ENCODE measurements at places on chromosomes 4 and X.

- DNase-seq, result no peak
Observed at GRCh38 chr4:40782876-40783275, 33.1 kb downstream of the NSUN7 start.

GRCh38 chr4:165312506-165312905, 15.0 kb upstream of the MSMO1 start:
- DNase-seq, result no peak

- no peak for DNase-seq
Observed at GRCh38 chrX:153651540-153652079, 4.6 kb downstream of the DUSP9 start.

GRCh38 chrX:25011589-25012432, 4.0 kb downstream of the ARX start:
- DNase-seq, result no peak

- DNase-seq, result no peak
Observed at GRCh38 chrX:1507511-1508463, 29.2 kb downstream of the P2RY8 start.

GRCh38 chrX:22063284-22063683, 31.2 kb downstream of the PHEX start:
- no peak for DNase-seq

DNA sequence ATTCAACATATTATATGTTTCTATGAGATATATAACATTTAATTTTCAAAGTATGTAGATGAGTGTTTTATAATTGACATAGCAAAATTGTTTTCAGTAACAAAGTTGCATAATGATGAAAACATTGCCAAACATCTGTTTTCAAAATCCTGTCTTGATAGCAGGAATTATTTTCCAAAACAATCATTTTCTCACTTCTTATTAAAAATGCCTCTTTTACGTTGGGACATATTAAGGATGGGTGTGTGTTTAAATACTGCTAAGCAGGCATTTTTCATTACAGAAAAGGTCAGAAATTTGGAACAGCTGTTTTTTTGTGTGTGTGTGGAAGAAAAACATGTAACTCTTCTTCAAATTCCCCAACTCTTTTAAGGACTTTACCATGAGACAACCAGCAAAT, 452.0 kb downstream of the SPRY1 start:
- DNase-seq, result no peak

GRCh38 chrX:69093960-69094871, 71.0 kb downstream of the PJA1 start:
- DNase-seq, result peak; percentile 21

- DNase-seq, result no peak
Observed at GRCh38 chr4:175252642-175253041, 334.5 kb downstream of the ADAM29 start.

- no peak for DNase-seq
Observed at GRCh38 chr4:14254252-14254651, 626.7 kb upstream of the BOD1L1 start.

- DNase-seq, result no peak
Observed at GRCh38 chrX:78199851-78200250, 60.4 kb upstream of the TAF9B start.

DNA sequence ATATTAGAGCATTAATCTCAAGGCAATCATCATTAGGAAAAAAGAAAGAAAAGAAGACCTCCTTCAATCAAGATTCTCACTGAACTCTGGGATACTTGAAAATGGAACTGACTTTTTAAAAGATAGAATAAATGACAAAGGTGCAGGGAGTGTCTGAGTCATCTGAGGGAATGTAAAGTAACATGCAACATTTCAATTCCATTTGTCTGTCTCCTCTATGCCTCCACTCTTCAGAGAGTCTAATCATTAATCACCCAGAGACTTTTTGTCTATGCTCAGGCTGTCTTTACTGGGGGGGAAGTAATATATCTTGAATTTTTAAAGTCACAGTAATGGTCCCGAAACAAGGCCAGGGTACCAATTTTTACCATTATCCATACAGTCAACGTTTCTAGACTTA, 55.0 kb upstream of the PACRGL start:
- no peak for DNase-seq

GRCh38 chrX:123923211-123923610, 38.3 kb upstream of the STAG2 start:
- no peak for DNase-seq

DNA sequence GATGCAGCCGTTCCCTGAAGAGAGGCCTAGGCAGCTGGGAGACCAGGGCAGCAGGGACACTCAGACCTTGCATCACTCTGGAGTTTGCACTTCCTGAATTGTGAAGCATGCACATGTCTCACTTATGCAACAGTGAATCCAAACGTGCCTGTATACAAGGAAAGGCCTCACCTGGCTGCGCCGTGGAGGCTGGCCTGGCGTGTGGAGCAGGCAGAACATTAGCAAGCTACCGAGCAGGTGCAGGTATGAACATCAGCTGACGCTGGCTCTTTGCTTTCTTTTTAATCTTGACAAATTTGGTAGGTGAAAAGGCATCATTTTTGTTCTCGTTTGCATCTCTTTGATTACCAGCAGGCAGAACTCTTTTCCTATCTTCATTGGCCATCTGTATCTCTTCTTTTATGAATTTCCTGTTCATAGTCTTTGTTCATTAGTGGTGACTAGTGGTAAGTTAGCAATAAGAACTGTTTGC, 37.1 kb upstream of the IRAK1 start:
- no peak for DNase-seq

GRCh38 chrX:115583496-115584004, 22.6 kb downstream of the PLS3 start:
- no peak for DNase-seq

DNA sequence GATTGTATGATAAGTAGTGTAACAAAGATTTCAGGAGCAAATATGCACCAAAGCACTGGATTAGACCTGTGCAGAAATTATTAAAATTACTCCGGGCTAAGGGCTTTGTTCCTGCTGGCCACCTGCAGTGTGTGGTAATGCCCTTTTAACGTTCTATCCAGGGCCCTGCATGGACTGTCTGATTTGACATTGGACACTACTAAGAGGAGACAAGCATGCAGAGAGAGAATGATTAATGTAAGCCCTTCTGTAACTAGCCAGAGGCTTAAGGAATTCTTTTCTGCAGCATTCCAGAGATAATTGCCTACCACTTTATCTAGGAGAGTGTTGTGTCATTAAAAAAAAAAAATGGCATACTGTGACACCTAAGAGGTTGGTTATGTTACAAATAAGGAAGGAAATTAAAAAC, 117.0 kb downstream of the PCDH7 start:
- no peak for DNase-seq

- DNase-seq, result no peak
Observed at GRCh38 chr4:145791988-145792387, 112.0 kb downstream of the C4orf51 start.

GRCh38 chr4:182421753-182422152, 178.6 kb downstream of the TENM3 start:
- no peak for DNase-seq

DNA sequence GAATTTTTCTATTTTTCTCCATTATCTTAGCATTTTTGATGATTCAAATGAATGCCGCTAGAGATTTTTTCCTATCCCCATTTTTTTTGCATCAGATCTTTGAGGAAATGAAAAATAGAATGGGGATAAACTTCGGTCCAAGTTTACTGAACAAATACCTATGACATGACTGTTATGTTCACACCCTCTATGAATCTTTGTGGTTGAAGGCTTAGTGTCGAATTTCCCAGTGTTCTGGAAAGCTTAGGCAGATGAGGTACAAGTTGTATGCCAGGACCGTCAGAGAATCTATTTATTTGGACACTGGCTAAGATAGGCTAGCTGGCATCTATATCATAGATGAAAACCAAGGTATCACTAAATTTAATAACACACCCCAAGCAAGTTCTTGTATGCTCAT, 123.4 kb downstream of the SPCS3 start:
- DNase-seq, result no peak

DNA sequence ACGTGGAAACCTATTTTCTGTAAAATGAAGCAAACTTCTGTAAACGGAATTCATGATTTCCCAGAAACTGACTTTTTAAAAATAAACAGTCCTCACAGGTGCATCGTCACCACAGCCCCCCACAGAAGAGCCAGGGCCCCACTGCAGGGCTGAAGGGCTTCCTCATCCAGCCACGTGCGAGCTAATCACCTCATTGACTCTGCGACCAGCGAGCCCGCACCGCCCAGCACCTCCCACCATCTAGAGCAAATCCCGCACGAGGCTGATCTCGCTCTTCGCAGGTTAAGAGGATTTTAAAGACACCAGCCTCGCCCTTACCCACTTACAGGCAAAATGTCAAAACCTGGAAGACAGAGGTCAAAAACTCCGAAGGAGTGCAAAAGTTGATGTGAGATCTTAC, 14.8 kb downstream of the PPP2R3B start:
- DNase-seq, result no peak

DNA sequence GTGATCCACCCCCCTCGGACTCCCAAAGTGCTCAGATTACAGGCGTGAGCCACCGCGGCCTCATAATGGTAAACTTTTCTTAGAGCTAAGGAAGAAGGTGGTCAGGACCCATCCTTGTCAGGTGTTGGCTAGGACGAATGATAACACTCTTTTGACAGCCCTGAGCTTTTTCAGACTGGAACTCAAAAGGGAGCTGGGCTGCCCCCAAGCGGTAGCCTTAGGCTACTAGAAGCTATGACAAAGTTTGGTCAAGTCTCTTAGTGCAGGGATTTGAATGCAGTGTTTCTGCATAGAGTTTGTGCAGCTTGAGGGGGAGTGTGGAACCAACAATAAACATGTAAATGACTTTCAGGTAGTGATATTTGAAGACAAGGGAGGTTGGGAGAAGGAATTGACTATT, 11.8 kb upstream of the HSD17B10 start:
- DNase-seq, result peak; percentile 17

- DNase-seq, result no peak
Observed at GRCh38 chrX:29348288-29348687, 761.0 kb downstream of the IL1RAPL1 start.
